Stimulated activated CD4-positive, alpha-beta T cell treated with anti-CD3 and anti-CD28 coated beads, TNF-alpha, amount 100 ng/mL, for 1 hour (primary cell): ENCODE measurements at places on chromosomes 13 and 19.

GRCh38 chr19:19817357-19817756, 4.2 kb downstream of the ZNF506 start:
- peak; percentile 17 for DNase-seq

DNA sequence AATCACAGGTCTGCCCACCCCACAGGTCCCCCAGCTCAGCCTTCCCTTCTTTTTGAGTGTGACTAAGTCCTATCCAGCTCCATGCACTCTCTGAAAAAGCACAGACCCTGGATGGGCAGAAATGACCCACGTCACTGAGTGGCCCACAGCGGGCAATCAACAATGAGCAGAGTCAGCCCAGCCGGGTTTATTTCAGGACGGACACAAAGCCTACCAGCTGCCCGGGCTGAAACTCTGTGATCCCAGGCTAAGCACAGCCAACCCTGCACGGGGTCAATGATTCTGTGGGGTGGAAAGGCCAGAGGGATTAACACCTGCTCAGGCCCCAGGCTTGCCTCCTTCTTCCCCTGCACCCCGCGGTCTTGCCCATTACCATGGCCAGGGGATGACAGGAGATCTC, 8.4 kb downstream of the NAPA start:
- DNase-seq: no peak

GRCh38 chr19:45591004-45591637, 6.5 kb upstream of the OPA3 start:
- DNase-seq: no peak

- no peak for DNase-seq
These were observed 241.3 kb downstream of the DACH1 start for GRCh38 chr13:71625694-71626093.

DNA sequence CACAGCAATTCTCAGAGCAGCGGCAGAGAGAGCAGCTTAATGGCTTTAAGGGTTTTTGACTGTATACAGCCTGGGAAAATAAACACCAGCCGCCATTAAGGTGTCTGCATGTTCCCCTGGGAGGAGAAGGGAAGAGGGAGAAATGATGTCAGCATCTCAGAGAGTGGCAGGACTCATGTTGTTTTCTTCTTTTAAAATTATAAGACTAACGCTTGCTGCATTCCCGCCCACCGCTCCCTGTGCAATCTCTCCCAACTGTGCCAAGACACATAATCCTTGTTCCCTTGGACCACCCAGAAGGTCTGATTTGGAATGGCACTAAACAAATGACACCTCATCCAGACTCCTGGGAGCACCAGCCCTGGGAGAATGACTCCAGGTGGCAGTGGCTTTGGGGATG, 27.7 kb upstream of the FAM216B start:
- DNase-seq: no peak

DNA sequence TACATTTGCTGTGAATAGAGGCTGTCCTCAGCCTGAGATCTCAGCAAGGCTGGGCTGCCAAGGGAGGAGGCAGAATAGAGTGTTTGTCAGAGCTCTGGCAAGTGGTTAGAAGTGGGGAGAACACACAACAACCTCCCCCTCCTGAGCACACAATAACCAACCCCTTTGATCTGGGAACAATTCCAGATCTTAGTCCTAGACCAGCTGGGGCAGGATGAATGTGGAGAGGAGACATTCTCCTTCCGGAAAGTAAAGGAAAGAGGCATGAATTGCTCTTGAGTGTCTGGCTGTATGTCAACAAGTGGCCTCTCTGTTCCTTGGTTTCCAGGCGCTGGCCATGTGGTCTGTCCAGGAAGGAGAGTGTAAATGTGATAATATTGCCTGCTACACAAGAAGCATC, 114.9 kb upstream of the TMTC4 start:
- no peak for DNase-seq

DNA sequence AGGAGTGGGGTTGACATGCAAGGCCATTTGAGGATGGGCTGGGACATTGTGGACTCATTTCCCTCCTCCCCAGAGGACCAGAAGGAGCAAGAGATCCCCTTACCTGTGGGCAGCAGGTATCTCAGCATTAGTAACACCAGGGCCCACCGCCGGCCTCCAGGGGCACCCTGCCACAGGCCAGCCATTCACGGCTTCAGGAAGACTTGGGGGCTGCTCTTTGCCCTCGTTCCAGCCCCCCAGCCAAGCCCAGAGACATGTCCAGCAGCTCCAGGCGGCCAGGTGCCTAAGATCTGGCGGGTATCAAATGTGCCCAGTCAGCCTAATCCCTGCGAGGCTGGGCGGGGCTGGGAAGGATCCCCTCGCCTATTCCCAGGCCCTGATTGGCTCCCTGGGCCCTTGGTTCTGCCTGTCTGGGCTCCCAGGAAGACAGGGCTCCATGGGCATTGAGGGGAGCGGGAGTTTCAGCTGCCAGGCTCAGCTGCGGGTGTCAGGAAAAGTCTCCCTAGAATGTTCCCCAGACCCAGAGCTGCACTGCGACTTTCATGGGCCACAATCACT, 21.3 kb upstream of the OR1M1 start:
- no peak for DNase-seq

GRCh38 chr13:49046519-49046918, 70.8 kb downstream of the FNDC3A start:
- no peak for DNase-seq

DNA sequence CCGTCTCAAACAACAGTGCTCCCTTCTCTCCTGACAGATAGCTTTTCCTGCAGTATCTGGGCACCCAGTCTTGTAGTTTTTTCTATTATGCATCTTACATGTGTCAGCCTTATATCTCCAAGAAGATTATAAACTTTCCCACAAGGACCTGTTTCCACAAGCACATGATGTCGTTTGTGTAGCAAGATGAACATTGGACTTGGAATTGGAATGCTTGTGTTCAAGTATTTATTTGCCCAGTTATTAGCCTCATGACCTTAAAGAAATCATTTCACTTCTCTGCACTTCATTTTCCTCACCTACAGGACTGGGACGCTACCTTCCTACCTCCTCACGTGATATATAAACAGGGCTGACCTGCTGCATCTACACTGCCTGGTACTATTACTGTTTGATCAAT, 21.5 kb downstream of the SHISA2 start:
- DNase-seq: no peak

- no peak for DNase-seq
These were observed 24.2 kb downstream of the C2CD4C start for GRCh38 chr19:384799-385169.

GRCh38 chr13:25064396-25064795, 31.5 kb upstream of the PABPC3 start:
- no peak for DNase-seq

DNA sequence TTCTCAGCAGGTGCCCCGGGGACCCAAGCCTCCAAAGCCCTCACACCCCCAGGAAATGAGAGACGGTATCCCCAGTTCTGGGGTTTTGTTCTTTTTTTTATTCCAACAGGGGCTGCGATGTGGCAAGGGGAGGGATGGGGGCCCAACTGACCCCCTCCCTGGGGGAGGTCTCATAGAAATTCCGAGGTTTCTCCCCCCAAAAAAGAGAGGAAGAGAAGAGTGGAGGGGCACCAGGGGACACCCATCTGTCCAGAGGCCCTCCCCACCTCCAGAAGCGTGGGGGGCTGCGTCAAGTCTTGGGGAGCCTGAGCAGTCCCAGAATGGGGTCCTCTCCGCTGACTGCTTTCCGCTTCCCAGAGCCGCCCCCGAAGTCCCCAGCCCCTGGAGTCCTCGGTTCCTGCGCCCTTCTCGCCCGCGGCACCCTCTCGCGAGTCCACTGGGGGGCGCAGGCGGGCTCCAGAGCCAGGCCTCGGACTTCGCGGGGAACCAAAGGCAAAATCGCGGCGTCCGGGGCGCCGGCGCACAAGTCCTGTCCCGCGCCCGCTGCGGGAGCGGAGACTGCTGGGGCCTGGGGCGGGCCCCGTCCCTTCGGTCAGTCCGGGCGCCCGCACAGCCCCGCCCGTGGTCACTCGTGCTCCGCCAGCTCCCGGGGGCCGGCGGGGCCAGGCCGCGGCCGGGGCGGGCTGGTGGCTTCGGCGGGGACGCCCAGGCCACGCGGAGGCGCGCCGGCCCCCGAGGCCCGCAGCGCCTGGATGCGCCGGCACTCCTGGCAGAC, 4.4 kb upstream of the ATP1A3 start:
- no peak for DNase-seq

DNA sequence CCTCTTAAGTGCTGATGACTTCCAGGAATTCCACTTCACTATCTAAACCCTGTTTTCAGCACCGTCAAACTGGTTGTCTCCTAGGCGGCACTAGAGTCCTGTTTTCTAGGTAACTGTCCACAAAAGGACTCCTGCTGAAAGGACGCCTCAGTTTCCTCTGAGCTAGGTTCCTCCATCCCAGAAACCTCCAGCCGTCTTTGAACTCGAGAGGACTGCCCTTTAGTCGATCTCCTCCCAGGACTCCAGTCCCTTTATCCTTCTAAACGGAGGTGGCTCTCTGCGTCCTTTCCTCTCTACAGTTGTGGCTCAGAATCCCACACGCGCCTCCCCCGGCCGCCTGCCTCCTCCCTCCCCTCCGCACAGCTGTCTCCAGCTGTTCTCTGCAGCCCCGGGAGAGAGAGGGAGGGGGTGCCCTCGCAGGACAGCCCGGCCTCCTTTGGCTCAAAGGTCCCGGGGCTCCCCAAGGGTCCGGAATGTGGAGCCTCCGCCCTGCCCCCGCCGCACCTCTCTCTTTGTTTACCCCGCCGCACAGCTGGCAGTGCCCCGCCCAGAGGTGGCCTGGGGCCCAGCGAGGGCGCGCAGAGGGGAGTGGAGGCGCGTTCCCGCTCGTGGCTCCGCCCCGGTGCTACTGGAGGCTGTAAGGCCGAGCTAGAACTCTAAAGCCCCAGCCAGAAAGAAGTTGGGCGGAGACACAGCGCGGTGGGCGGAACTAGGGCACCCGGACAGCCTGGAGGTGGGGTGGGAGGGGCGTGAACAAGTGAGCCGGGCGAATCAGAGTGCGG, 2.4 kb downstream of the LTBP4 start:
- DNase-seq: peak; percentile 91

GRCh38 chr13:34868733-34869132, 73.3 kb upstream of the NBEA start:
- no peak for DNase-seq

GRCh38 chr13:76043874-76044273, 407.7 kb downstream of the LMO7 start:
- no peak for DNase-seq

- DNase-seq: no peak
These were observed 311.9 kb upstream of the ARGLU1 start for GRCh38 chr13:106879806-106880205.

DNA sequence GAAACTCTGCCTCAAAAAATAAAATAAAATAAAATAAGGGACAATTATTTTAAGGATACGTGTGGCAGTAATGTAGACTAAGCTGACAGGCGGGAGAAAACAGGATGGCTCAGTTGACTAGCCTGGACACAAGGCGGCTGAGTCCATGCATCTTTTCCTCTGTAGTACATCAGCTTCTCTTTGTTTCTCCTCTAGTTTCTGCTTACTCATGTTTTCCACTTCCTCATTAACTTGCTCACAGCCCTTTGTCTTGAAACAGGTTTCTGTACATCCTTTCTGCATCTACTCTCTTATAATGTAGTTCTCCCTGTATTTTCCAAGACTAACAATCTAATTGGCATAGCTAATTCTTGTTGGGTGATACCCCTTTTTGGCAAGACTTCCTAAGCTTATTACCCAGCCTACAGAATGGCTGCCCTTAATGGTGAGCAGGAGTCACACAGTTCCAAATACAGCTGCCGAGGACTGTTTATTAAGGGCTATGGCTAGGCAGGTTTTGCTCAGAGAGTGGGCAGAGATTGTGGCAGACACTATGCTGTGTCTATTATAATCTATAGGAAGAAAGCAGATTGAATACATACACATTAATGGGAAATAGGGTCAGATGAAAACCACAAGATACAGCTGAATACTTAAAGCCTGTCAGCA, 58.7 kb upstream of the KLF5 start:
- DNase-seq: no peak

- DNase-seq: no peak
These were observed 12.2 kb downstream of the MED26 start for GRCh38 chr19:16615808-16616207.

DNA sequence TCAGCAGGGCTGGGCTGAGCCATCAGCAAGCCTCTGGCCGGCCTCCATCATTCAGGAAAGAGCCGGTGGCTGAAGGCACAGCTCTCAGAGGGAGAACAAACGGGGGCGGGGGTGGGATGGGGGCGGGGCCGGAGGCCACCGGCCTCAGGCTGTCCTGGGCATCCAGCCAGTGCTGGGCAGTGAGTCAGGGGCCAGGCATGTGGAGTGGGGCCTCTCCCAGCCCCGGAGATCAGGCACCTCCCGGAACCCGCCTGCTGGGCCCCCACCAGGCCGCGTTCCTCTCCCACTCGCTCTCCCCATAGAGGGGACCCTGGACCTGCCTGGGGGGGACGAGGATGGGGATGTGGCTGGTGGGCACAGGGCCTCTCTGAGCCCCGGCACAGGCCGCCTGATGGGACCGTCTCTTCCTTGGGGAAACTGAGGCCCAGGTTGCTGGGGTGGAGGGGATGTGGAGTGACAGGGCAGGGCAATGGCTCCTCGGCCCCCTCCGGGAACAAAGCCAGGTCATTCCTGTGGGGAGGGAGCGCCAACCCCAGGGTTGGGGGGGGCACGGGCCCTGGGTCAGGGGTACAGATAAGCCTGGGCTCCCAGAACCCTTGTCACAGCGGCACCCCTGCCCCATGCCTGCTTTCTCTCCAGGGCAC, 12.9 kb downstream of the SPC24 start:
- DNase-seq: no peak

GRCh38 chr19:50835785-50836542, 2.6 kb upstream of the KLK15 start:
- DNase-seq: peak; percentile 26

GRCh38 chr13:36806102-36806501, 12.9 kb upstream of the RFXAP start:
- no peak for DNase-seq

GRCh38 chr13:38819053-38819452, 132.2 kb downstream of the FREM2 start:
- no peak for DNase-seq

DNA sequence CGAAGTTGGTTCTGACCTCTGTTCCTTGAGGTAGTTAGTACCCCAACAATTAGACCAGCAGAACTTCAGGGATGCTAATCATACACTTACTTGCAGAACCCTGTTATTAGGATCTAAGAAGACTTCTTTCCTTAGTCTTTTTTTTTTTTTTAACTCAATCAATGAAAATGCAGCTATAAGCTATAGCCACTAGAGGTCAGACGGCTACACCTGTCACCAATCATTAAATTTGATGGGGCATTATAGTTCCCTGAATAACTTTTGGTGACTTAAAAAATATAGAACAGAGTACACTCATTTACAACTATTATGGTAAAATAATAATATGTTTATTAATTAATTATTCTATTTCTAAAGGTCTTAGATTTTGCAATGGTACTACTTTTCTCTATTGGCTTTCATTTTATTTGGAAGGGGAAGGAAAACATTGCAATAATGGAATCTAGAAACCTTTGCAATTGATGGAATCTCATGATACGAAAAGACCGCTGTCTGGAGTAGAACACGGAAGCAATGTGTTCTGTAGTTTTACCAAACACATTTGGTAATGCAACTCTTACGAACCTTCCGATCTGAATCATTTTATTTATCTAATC, 483.2 kb downstream of the DIAPH3 start:
- no peak for DNase-seq

GRCh38 chr19:1522061-1522460, 1.8 kb upstream of the PLK5 start:
- DNase-seq: no peak

GRCh38 chr13:41751277-41751676, 209.6 kb downstream of the VWA8 start:
- DNase-seq: no peak

- DNase-seq: peak; percentile 49
These were observed at the start of gene LIN7B for GRCh38 chr19:49113762-49114629. TSS of gene LIN7B (plus strand) at chr19:49114370. CDS start at chr19:49114405, 35 bp downstream.
